Left renal cortex interstitium (tissue), 4 donors: ENCODE measurements at places on chromosomes 5 and 9. TPM values are rescaled to one million over a fixed set of nuclear protein-coding genes. Genes with fewer than 3 reads are reported as not detected.
A peak's percentile ranks its signal among the peaks of the same experiment; 100 is the strongest.

Gene TXNDC8
- polyA plus RNA-seq = not detected

GRCh38 chr9:132487351-132487791 lies 77.4 kb downstream of the CFAP77 start:
- DNase-seq = no peak

DNA sequence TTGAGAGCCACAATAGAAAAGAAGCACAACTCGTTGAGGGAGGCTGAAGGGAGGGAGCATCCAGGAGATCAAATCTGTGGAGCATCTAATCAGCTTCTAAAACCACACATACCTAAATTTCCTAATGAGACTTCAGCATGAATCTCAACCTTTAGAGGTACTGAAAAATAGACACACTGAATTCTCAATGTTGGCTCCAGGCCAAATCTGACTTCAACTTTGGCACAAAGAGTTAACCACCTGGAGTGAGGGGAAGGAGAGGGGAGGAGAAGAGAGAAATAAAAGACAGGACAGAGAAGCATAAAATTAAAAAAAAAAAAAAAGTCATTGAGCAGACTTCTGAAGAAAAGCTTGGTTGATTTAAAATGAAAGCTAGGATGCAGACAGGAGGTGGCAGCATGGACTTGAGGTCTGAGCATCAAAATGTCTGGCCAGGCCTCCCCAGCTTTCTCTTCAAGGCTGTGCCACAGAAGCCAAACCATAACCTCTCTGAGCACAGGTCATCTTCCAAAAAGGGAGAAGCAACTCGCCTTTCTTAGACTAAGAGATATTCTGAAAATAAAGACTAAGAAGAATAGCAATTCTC lies 205.6 kb downstream of the DENND1A start:
- DNase-seq = no peak

DNA sequence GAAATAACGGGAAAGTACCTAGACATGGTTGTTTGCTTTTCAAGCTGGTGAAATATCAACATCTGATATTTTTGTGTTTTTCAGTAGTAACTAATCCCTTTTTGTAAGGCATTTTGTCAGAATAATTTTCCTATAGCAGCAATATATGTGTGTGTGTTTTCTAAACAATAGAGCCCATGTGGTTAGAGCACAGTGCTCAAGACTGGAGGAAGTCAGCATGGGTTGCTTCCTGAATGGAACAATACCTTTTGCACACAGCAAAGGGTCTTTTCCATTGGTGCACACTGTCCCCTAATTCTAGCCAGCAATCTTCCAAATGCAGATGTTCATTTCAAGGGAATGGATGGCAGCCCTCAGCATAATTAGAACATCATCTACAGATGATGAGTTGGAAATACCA lies 270.1 kb downstream of the AOPEP start:
- DNase-seq = no peak

GRCh38 chr5:151205411-151205810 lies 18.5 kb downstream of the CCDC69 start:
- DNase-seq = no peak

Gene LCN12
- polyA plus RNA-seq = 53.5 TPM

Gene LCN9
- not detected for polyA plus RNA-seq

GRCh38 chr5:55993731-55994494 lies 850 bp downstream of the IL6ST start:
- peak; percentile 34 for DNase-seq

Gene CTNNAL1
- polyA plus RNA-seq = 61.2 TPM

Gene C6
- polyA plus RNA-seq = 3.5 TPM

DNA sequence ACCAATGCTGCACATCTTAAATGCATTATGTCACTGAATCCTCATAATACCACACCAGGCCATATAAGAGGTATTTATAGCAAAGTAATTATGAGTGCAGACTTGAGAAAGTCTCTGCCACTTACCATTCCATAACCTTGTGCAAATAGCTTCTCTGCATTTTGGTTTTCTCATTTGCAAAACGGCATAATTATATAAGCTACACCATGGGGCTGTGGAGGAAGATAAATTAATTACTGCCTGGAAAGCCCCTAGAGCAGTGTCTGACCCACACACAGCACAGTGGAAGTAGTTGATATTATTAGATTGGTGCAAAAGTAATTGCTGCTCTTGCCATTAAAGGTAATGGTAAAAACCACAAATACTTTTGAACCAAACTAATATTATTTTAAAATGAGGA lies 9.5 kb upstream of the IL9 start:
- DNase-seq = no peak

- no peak for DNase-seq
These were observed 40.1 kb downstream of the TRPM6 start for GRCh38 chr9:74847478-74848152.

GRCh38 chr5:169561893-169562292 lies 21.7 kb upstream of the SPDL1 start:
- DNase-seq = no peak

- no peak for DNase-seq
These were observed 127.1 kb upstream of the PHYKPL start for GRCh38 chr5:178359738-178360137.

- no peak for DNase-seq
These were observed 13.6 kb downstream of the CSF2 start for GRCh38 chr5:132087176-132087575.

Gene BTNL8
- 0.27 TPM for polyA plus RNA-seq

- DNase-seq = no peak
These were observed 259.1 kb downstream of the SYK start for GRCh38 chr9:91060520-91061343.

- DNase-seq = no peak
These were observed 44.1 kb upstream of the FSD1L start for GRCh38 chr9:105403552-105404248.

Gene DMRT3
- 1.9 TPM for polyA plus RNA-seq

GRCh38 chr9:81620002-81620390 lies 69.4 kb downstream of the TLE1 start:
- no peak for DNase-seq

- DNase-seq = no peak
These were observed 383.0 kb downstream of the DIRAS2 start for GRCh38 chr9:90259311-90260246.

GRCh38 chr9:38424918-38425317 lies 664 bp upstream of the IGFBPL1 start:
- no peak for DNase-seq

DNA sequence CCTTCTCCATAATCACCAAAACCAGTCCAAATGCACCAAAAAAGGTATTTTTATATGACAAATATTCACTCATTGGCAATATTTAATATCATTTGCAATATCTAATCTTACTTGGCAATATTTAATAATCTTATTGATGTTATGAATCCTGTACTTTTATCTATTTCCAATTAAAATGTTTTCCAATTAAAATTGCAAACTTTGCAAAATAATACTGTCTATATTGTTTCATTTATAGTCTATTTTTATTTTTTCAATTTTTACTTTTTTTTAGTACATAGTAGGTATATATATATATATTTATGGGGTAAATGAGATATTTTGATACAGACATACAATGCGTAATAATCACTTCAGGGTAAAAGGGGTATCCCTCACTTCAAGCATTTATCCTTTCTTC lies 109.9 kb downstream of the AGTPBP1 start:
- DNase-seq = no peak

DNA sequence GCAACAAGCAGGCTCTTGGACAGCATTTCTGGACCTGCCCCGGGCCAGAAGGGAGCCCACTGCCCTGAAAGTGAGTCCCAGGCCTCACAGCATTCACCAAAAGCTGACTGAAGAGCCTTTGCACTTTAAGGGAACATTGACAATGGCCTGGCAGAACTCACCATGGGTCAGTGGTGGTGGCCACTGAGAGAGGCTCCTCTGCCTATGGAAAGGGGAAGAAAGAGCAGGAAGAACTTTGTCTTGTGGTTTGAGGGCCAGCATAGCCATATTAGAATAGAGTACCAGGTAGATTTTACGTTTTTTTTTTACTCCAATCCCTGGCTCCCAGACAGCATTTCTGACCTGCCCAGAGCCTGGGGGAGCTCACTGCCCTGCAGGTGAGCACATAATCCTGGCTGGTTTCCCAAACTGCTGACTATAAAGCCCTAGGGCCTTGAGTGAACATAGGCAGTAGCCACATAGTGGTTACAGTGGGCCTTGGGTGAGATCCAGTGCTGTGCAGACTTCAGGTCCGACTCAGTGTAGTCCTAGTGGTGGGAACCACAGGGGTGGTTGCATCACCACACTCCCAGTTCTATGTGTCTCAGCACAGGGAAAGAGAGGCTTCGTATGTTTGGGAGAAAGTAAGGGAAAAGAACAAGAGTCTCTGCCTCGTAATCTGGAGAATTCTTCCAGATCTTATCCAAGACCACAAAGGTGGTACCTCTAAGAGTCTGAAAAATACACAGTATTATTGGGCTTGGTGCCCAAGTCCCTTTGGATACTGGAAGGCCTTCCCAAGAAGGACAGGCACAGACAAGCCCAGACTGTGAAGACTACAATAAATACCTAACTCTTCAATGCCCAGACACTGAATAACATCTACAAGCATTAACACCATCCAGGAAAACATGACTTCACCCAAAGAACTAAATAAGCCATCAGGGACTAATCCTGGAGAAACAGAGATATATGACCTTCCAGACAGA lies 89.5 kb downstream of the TSSK1B start:
- DNase-seq = no peak

Gene PSAT1
- polyA plus RNA-seq = 76.1 TPM

Gene GNG10
- 69.8 TPM for polyA plus RNA-seq

- DNase-seq = no peak
These were observed 18.9 kb upstream of the S1PR3 start for GRCh38 chr9:88972401-88972800.

DNA sequence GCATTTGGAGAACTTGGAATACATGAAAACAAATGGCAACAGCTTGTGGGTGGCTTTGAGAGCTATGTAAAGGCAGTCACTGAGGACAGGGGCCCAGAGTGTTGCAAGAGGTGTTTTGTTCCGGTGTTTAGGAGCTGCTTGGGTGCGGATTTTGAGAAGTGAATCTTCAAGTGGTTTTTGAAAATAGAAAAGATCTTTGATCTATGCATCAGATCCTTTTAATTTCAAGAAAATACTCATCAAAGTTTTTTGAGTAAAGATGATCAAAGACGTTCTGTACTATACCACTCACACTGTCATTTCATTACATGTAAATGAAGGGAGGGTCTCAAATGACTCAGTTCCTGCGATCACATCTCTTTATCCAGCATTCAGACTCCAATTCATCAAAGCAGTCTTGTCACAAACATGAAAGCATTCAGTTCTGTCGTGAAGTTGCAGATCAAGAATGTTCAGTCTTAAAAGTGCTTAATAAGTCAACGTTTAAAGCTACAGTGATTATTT lies 112.5 kb downstream of the WDR41 start:
- DNase-seq = no peak

GRCh38 chr9:76576344-76576743 lies 117.4 kb downstream of the GCNT1 start:
- DNase-seq = no peak

GRCh38 chr9:37197158-37198038 lies 77.0 kb downstream of the ZCCHC7 start:
- DNase-seq = no peak

DNA sequence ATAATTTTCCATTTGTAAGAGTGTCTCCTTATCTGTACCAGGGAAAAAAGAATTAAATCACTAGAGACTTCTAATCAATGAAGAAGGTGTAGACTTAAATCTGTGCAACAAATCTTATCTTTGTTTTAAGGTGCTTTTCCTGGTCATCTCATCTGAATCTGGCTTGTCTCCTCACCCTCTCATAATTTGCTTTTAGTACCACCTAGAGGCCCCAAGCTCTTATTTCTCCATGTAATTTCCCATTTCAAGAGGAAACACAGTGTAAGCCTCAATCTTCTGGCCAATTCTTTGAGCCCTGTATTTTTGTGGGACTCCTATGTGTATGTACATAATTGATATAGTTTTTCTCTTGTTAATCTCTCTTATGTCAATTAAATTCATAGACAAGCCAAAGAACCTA lies 1975.3 kb upstream of the CDH6 start:
- no peak for DNase-seq

GRCh38 chr5:78320401-78320800 lies 25.9 kb upstream of the AP3B1 start:
- no peak for DNase-seq

DNA sequence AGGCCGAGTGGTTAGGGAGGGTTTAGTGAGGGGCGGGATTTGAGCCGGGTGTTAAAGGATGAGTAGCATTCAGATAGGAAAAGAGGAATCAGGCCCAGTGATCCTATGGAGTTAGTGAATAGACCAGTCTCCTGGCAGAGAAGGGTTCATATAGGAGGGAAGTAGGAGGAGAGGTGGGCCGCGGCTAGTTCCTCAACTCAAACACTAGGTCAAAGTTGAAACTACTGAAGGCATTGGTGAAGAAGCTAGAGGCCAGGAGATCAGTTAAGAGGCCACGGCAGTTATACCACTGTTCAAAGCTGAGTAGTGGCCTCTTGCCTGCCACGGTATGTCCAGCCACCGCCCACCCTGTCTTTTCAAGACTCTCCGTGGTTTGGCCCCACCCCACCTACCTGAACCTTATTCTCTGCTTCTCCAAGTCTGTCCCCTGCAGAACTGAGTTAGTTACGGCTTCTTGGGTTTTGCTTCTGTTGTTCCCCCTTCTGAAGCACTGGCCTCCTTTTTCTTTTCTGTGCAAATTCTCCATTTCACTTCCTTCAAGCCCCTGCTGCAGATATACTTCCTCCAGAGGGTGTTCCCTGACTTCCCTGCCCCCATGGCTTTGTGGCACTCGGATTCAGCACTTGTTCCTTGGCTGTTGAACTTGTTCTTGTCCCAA lies 1.8 kb downstream of the ZBTB34 start:
- no peak for DNase-seq

Gene BAAT
- 0.68 TPM for polyA plus RNA-seq

GRCh38 chr9:6944896-6945295 lies 187.1 kb downstream of the KDM4C start:
- no peak for DNase-seq

- DNase-seq = no peak
These were observed 6.6 kb upstream of the GPRIN1 start for GRCh38 chr5:176616511-176616910.

- DNase-seq = no peak
These were observed 1.2 kb downstream of the FBXL17 start for GRCh38 chr5:108380531-108381349.

GRCh38 chr5:67021031-67021430 lies 175.6 kb downstream of the CD180 start:
- DNase-seq = no peak

DNA sequence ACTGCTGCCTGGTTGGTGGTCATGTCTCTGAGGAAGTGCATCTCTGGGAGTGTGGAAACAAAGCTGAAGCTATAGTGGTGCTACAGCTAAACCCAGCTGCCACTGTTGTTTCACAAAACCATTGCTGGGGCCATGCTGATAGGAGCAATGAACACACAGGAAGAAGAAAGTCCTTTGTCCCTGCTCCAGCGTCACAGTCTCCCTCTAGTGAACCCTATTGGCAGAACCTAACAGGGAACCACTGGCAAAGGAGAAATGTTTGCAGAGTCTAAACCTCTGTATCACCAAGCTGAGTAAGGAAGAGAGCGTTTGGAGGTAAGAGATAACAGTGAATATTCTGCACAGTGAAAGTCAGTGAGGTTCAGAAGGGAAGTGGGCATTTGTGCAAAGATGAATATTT lies 244.0 kb downstream of the YTHDC2 start:
- DNase-seq = no peak

GRCh38 chr5:133754575-133755169 lies 142.3 kb upstream of the FSTL4 start:
- no peak for DNase-seq

Gene SOX30
- polyA plus RNA-seq = 0.51 TPM
